ENCODE measurements at places on chromosomes 11 and 22.

- no peak for DNase-seq
Observed at GRCh38 chr11:40029391-40029790, 1430.1 kb downstream of the LRRC4C start.

DNA sequence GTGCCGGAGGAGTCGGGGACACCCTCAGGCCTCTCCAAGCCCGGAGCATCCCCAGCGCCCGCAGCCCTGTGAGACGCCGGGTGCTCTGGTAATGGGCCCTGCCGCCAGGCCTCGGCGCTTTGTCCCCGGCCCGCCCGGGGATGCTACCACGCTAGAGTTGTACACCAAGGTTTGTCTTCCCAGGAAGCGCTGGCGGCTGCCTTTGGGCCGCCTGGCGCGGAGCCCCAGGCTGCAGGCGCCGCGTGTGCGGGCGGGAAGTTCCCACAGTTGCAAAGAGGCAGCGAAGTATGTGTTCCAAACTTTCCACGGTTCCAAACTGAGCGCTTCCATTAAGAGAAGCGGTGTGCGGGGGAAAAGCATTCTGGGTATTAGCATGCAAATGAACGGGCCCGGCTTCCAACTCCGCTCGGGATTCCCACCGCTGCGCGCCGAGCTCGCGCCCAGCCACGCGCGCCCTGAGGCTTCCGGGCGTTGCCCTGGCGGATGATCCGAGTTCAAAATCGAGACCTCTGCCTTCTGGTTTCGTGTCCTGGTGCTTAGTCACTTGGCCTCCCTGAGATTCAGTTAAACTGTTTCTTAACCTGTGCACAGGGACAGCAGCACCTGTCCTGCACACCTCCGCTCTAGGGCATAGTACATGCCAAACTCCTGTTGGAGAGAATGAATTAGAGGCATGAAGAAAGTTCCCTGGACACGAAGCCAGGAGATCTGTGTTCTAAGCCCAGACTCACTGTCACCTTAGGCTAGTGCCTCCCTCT lies 1.3 kb upstream of the PATZ1 start:
- DNase-seq: peak; percentile 79

- DNase-seq: no peak
Observed at GRCh38 chr22:28332410-28332809, 347.2 kb downstream of the TTC28 start.

DNA sequence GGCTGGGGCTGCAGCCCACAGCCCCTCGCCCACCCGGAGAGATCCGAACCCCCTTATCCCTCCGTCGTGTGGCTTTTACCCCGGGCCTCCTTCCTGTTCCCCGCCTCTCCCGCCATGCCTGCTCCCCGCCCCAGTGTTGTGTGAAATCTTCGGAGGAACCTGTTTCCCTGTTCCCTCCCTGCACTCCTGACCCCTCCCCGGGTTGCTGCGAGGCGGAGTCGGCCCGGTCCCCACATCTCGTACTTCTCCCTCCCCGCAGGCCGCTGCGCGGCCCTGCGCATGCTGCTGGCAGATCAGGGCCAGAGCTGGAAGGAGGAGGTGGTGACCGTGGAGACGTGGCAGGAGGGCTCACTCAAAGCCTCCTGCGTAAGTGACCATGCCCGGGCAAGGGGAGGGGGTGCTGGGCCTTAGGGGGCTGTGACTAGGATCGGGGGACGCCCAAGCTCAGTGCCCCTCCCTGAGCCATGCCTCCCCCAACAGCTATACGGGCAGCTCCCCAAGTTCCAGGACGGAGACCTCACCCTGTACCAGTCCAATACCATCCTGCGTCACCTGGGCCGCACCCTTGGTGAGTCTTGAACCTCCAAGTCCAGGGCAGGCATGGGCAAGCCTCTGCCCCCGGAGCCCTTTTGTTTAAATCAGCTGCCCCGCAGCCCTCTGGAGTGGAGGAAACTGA lies 731 bp downstream of the GSTP1 start:
- DNase-seq: peak; percentile 65

DNA sequence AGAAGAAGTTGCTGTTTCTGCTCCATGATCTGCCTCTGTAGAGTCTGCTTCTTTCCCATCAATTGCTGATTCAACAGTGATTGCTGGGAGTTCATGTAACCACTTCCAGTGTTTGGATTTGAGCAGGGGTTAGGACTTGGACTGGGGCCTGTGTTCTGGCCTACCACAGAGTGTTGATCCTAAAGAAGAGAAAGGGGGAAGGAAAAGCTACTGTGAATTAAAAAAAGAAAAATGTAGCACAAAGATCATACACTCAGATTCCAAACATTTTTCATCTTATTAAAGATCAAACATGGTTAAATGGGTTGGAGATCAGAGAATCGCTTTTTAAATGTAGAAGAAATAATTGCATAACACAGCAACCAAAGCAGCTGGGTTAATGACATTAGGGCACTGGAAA lies 67.6 kb upstream of the MTMR2 start:
- no peak for DNase-seq

- peak; percentile 35 for DNase-seq
Observed at GRCh38 chr22:16783930-16784354, 41.3 kb downstream of the XKR3 start.

GRCh38 chr11:32343325-32344008 lies 91.9 kb downstream of the WT1 start:
- peak; percentile 25 for DNase-seq

DNA sequence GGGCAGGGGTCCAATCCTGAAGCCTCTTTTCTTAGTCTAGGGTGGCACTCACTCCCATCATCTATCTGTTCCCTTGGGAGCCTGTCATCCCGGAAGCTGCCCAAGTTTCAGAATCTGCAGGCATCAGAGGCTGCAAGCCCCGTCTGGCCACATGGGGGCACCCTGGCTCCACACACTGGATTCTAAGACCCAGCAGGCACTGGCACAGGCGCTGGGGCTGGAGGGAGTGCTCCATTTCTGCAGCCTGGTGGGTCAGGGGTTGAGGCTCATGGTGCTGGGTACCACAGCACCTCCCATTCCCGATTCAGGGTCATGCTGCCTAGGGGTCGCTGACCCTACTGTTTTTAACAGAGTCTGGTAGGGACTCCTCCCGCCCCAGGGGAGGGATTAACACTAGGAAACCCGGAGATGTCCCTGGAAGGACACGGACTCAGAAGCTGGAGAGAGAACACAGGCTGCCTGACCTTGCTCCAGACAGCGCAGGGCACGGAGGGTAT lies 243.9 kb upstream of the SYN3 start:
- DNase-seq: peak; percentile 66

DNA sequence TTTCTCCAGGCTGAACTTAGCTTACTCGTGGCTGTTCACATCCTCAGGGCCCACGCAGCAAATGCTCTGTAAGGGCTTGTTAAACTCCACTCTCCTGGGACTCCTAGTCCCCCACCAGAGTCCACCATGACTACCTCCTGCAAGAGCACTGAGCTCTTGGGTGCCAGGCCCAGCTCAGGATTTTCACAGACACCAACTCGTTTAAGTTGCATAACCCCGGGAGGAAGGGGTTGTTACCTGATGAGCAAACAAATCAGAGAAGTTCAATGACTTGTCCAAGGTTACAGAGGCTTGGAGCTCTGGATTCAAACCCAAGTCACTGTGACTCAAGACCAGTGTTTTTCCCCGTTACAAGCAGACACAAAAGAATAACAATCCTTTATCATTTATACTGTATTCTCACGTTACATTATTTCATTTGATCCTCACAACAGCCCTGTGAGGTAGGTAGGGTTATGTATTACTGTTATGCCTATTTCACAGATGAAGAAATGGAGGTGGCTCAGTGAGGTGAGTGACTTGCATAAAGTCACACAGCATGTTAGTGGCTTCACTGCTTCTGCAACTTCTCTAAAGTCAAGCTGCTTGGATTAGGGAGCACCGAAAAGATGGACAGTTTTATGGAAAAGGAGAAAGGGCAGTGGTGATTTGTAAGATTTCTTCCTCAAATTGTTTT lies 17.4 kb downstream of the KCTD21 start:
- no peak for DNase-seq

GRCh38 chr11:44964526-44965209 lies 14.0 kb upstream of the TP53I11 start:
- DNase-seq: no peak

GRCh38 chr11:75938543-75938942 lies 123.5 kb downstream of the UVRAG start:
- DNase-seq: no peak

GRCh38 chr11:35477901-35478300 lies 47.5 kb downstream of the PAMR1 start:
- DNase-seq: no peak

- no peak for DNase-seq
Observed at GRCh38 chr11:91969486-91969885, 255.1 kb upstream of the FAT3 start.

DNA sequence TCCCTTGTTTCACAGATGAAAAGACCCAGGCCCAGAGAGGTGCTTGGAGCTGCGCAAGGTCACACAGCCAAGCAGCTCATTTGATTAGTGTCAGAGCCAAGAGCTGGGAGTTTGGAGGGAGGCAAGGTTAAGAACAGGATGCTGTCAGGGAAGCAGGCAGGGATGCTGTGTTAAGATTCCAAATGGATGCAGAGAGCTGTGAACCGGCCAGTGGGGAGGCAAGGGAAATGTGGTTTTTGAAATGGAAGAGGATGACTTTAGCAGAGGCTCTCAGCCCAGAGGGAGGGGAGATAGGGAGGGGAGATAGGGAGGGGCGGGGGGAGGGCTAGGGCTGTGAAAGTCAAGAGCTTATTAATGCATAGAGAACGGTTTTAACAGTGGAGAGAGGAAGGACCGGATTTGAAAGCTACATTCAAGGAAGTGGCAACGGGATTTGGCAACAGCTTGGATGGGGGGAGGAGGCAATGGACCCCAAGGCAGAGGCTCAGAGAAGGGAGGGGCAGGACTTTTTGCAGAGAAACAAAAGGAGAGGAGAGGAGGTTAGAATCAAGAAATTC lies 13.0 kb downstream of the RTN4RL2 start:
- no peak for DNase-seq

- no peak for DNase-seq
Observed at GRCh38 chr11:119342023-119342300, 1.3 kb upstream of the C1QTNF5 start.

DNA sequence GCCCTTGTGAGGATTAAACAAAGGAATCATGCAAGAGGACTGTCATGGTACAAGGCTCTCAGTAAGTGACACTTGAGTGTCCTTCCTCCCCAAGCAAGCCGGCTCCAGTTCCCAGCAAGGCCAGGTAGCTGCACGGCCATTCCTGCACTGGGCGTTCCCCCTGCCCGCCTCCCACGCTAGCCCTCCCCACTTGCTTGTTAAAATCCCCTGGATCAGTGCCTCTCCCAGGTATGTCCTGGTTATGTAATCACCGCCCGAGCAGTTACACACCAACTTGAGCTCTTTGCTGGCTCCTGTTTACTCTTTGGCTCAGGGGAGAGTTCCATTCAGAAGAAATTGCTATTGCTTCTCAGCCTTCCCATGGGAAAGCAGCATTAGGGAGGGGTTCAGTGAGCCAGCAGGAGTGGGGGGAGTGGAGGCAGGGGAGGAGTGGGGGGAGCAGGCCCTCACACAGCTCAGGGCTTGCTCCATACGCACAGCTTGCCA lies 19.4 kb upstream of the MYEOV start:
- no peak for DNase-seq
